Myometrial cell (primary cell): ENCODE measurements at places on chromosomes 3 and 15. TPM values are rescaled to one million over a fixed set of nuclear protein-coding genes. Genes with fewer than 3 reads are reported as not detected.

FAM3D gene
- not detected in 2 replicates for total RNA-seq

PLA2G4E gene
- not detected in 2 replicates for total RNA-seq

FBXL22 gene
- total RNA-seq: 0.18 and 0.58 TPM in 2 replicates

CDHR4 gene
- not detected in 2 replicates for total RNA-seq

SLC28A2 gene
- total RNA-seq: not detected in 2 replicates
